GM12892 (cell line): ENCODE measurements at places on chromosomes 2 and 18.

GRCh38 chr2:233919938-233920337, 2.8 kb downstream of the TRPM8 start:
- DNase-seq: no peak

- no peak for DNase-seq
Observed at GRCh38 chr18:61350578-61350977, 17.3 kb downstream of the CDH20 start.

- peak; percentile 68 for DNase-seq
Observed at GRCh38 chr2:231601356-231602229, 8.9 kb downstream of the TEX44 start.

GRCh38 chr18:12779043-12779442, 76.2 kb downstream of the PSMG2 start:
- no peak for DNase-seq

- no peak for DNase-seq
Observed at GRCh38 chr2:168471163-168471475, 15.0 kb downstream of the CERS6 start.

GRCh38 chr2:219127037-219127635, 33.5 kb downstream of the NHEJ1 start:
- DNase-seq: no peak

DNA sequence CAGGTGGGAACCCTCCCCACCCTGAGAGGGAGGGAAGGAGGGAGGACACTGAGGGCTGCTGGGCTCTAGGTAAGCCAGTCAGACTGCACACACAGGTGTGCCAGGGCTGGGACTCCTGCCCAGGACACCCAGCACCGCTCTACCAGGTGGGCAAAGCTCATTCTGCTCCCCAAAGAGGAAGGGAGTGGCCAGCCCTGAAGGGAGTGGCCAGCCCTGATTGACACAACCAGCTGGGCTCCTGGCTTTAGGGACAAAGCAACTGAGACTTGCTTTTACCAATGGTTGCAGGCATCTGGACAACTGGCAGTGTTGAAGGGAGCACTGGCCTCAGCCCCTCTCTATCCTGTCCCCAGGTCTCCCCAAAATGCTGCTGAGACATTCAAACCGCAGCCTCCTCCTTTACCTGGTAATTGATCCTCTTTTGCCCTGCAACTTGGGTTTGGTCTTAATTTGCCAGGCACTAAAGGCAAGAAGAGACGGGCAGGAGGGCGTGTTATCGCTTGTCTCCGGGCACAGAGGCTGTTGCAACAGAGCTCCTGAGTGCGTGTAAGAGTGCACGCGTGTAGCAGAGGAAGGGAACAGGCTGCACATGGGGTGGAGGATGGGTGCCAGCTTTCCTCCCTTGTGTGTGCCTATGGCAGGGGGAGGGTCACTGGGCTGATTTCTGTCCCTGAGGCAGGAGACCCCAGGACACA, 14.5 kb upstream of the FOSL2 start:
- no peak for DNase-seq

- no peak for DNase-seq
Observed at GRCh38 chr18:78965917-78966792, 13.5 kb upstream of the SALL3 start.

DNA sequence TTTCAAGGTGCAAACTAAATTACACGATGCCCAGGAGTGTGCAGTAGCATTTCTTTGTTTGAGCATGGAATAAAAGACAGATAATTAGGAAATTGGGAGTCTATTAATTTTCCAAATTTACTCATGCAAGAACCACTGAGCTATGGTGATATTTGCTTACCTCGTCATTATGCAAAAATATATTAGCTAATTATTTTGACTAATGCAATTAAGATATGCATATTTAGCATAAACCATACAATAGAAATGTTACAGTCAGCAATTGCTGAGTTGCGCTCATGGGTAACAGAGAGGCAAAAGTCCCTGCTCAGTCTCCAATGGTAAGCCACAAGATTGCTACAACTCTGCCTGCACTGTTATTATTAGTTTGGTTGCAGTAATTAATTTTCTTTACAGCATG, 342.0 kb downstream of the TXNL1 start:
- no peak for DNase-seq

DNA sequence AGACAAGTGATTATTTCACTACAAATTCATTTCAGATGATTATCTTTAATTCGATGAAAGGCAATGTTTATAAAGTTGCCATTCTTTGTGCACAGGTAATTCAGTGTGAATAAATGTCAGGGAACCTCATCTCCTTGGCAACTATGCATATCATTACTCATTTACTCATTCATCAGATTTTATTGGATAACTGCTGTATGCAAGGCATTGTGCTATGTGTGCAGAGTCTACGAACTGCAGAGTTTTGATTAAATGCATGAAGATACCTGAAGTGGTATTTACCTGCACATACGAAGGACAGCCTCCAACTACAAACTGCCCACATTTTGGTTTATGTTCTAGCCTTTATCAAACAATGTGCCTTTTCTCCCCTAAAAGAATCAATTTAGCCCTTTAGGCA, 3.5 kb downstream of the RND3 start:
- DNase-seq: no peak

DNA sequence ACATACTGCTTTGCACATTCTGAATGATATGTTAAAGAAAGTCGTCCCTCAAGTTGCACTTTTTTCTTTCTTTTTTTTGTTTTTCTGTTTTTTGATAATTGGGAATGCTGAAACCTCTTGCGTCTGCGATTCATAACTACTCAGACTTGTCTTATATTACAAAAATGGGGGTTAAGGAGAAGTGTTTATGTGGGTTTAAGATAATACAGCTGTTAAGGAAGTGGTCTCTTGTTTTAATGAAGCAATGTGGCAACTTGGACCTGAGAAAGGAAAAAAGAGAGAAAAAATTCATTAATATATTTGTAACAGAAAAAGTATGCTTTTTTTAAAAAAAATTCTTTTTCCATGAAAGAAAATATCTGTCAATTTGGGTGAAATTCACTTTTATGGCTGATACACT, 268.5 kb upstream of the CCDC68 start:
- DNase-seq: no peak

DNA sequence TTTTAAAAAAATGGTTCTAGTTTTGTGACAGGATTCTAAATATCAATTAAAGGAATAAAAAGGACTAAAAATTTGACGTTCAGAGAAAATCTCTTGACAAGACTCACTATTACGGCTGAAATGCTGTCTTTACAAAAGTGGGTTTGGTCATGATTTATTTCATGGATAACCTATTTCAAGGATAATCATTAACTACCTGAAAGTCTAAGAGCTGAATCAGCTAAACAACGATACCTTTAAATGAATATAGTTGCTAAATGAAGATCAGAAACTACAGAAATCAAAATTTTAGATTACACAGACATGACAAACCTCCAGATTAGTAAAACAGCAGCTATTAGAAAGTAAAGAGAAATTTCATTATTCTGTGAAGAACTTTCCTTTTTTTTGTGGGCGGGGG, 35.7 kb downstream of the RTTN start:
- DNase-seq: no peak

DNA sequence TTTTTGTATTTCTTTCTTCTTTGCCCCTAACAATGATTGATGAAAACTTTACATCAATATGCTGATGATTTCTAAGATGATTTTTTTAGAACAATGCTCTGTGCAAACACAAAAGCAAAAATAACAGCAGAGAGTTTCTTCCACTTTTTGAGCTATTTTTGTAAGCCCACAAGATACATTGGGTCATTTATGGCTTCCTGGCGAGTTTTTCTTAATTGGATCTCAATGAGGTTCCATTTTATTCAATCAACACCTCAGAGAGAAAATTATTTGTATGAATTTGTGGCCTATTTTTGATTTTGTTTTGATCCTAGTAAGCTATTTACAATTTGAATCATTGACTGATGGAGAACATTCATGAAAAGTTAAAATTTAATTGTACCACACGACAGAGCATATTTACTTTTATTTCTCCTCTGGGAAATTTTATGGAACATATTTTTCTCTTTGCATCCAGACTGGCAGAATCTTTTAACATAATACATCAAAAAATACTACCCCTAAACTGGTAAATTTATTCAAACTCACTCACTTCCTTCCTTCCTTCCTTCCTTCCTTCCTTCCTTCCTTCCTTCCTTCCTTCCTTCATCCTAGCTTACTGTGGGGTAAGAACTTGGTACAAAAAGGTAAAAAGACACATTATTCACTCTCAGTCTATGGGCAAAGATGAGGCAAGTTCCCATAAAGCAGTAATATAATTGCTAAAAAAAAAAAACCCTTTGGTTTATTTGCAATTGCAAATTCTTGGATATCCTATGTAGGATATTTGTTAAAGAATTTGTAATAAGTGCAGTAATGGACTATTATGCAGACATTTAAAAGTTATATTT, 710.4 kb downstream of the SLC4A3 start:
- DNase-seq: no peak

GRCh38 chr18:70627182-70627802, 338.4 kb downstream of the SOCS6 start:
- no peak for DNase-seq

GRCh38 chr2:71511776-71512175, 58.4 kb downstream of the DYSF start:
- no peak for DNase-seq

DNA sequence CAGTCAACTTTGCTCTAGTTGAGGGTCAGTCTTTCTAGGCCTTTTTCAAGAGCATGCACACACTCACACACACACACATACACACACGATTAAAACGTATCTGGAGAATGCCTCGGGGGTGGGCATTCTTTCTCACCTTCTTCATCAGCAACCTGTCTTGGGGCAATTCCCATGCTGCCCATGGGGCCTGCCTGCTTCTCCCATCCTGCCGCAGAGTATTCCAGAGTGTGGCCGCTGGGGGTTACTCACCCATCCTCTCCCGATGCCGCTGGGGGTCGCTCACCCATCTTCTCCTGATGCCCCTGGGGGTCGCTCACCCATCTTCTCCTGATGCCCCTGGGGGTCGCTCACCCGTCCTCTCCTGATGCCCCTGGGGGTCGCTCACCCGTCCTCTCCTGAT, 10.8 kb upstream of the ALLC start:
- no peak for DNase-seq

- DNase-seq: no peak
Observed at GRCh38 chr2:28420722-28421121, 28.1 kb downstream of the FOSL2 start.

- no peak for DNase-seq
Observed at GRCh38 chr2:106575955-106576354, 88.8 kb downstream of the CD8B2 start.

DNA sequence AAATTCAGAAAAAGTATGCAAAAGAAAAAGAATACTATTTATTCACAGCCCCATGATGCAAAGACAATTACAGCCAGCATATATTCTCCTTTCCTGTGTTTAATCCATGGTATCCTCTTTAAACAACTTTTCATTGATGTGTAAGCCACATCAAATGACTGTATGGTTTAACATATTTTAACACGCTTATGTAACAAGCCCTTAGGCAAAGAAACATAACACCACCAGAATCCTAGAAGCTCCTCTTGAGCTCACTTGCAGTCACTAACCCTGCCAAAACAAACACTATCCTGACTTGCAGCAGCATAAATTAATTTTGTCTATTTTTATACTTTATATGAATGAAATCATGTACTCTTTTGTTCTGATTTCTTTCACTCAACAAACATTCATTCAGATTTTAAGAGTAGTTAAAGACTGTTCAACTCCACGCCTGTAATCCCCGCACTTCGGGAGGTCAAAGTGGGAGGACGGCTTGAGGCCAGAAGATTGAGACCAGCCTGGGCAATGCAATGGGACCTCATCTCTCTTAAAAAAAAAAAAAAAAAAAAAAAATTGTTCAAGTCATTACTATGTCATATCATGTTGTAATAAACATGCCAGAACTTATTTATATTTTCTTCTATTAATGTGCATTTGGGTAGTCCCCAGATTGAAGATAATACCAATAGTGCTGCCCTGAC, 226.3 kb downstream of the NBAS start:
- DNase-seq: no peak

DNA sequence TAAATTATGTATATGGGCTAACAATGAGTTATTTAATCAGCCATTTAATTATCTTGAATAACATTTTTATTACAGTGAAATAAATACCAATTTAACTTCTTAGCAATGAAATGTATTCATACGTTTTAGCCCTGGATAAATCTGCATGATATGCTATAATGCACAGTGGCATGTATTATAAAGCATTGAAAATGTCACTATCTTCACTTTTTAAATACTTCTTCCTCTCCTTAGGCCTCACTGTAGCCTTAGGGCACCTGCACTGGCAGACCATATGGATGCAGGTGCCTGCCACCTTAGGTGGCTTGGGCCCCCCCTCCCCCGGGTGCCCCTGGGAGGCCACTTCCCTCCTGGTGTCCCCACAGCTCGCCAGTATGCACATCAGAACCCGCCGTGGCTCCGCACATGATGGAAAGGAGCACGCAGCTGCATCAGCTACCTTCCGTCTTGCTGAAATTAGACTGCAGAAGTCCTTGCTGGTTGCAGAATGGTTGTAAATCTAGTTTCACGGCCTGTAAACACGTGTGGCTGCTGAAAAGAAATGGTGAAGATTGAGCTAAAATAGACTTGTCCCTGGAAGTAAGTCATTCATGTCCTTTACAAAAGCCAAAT, 56.7 kb downstream of the ADI1 start:
- no peak for DNase-seq

DNA sequence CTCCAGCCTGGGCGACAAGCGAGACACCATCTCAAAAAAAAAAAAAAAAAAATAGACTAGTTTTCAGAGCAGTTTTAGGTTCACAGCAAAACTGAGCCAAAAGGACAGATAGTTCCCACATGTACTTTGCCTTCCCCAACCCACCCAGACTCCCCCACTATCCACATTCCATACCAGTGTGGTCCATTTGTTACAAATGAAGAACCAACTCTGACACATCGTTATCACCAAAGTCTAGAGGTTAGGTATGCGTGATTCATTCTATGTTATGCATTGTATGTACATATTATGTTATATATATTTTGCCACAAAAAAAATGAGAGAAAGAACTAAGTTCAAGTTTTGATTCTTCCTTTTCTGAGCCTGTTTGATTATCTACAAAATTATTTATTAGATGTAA, 3.5 kb downstream of the DUSP11 start:
- no peak for DNase-seq
